ENCODE measurements at places on chromosomes 11 and 22.

DNA sequence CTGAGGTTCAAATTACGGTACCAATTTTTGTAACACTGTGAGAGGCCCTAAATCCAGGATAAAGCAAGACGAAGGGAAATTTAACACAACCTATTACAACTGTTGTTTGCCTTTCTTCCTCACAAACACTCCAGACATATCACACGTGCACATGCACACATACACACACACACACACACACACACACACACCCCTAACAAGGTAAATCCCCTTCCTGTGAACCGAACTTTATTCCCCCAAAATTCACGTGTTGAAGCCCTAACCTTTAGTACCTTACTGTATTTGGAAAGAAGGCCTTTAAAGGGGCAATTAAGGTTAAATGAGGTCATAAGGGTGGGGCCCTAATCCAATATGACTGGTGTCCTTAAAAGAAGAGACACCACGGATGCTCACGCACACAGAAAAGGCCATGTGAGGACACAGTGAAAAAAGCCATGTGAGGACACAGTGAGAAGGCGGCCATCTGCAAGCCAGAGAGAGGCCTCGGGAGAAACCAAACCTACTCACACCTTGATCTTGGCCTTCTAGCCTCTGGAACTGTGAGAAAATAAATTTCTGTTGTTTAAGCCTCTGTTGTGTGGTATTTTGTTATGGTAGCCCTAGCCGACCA lies 1.8 kb downstream of the SERGEF start:
- no peak for ATAC-seq

- ATAC-seq, result peak; percentile 84
Observed at GRCh38 chr11:69008737-69009440, 4.2 kb downstream of the MRGPRF start.

DNA sequence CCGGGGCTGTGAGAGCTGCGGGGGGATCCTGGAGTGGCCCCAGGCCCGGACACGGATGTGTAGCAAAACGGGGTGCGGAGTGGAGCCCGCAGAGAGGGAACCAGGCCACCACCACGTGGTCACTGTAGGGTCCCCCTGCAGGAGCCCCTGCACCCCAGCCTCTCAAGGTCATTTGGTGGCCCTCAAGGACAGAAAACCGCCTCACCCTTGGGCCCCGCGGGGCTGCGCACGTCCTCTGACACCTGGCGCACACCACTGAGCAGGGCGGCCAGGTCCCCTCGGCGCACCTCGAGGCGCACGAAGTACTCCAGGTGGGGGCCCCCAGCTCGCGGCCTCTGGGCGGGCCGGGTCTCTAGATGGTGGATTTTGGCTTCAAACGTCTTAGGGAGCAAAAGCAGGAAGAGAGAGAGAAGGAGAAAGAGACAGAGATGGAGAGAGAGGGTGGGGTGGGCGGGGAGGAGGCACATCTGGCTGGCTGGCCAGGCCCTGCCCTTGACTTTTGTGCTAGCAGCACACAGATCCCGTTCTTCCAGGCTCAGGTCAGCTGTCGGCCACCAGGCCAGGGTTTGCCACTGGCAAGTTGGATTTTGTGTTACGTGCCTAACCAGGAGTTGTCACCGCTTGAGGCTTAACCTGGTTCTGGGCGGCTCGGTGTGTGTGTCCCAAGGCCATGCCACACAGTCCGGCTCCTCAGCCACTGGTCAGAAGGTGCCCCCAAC lies 3.2 kb downstream of the TH start:
- ATAC-seq, result no peak

GRCh38 chr11:7197469-7197868 lies 54.2 kb upstream of the SYT9 start:
- no peak for ATAC-seq

- no peak for ATAC-seq
Observed at GRCh38 chr11:116828632-116829524, 829 bp upstream of the APOC3 start.

DNA sequence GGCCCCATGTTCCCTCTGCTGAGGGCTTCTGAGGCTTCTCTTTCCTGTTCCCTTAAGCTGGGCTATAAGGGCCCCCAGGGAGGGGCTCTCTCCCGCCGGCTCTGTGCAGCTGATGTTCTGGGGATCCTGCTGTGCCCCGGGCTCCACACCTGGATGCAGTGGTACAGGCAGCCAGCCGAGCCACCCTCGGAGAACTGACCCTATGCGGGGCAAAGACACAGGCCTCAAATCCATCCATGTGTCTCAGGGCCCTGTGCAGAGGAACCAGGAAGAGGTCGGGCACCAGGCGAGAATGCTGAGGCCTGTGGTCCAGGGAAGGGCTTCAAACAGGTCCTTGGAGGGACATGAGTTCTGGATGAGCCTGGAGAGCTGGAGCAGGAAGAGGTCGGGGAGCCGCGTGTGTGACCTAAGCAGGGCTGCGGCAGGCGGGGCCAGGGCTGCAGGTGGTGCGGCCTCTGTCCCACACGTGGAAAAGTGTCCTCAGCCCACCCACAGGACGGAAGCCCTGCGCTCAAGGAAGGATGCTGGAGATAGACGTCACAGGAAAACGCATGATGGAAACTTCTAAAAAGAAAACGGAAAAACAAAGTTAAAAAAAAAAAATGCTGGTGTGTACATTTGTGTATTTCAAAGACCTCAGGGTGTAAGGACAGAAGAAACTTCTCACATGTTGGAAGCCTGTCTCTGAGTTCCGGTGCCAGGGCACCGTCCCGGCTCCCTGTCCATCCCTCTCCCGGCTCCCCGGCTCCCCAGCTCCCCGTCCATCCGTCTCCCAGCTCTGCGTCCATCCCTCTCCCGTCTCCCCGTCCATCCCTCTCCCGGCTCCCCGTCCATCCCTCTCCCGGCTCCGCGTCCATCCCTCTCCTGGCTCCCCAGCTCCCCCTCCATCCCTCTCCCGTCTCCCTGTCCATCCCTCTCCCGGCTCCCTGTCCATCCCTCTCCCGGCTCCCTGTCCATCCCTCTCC lies 1149.2 kb downstream of the BRD1 start:
- no peak for ATAC-seq

DNA sequence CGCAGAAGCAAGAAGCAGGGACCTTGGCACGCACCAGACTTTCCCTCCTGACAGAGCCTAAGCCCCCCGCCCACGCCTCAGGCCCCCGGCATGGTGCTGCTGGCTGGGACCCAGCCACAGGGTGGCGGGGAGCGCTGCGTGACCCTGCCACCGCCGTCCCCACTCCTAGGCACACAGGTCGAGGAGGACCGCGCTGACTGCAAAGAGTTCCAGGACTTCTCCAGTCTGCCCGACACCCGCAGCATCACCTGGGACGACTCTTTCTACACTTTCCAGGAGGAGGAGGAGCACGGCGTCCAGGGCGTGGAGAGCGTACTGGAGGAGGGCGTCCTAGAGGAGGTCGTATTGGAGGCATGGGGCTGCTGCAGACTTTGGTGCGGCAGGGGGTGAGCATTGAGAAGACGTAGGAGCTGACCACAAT lies 103.7 kb downstream of the TRIM51G start:
- no peak for ATAC-seq

- ATAC-seq, result no peak
Observed at GRCh38 chr11:68927280-68928135, 23.8 kb downstream of the IGHMBP2 start.

GRCh38 chr22:23202812-23203451 lies 22.6 kb downstream of the BCR start:
- no peak for ATAC-seq

GRCh38 chr11:28383456-28383855 lies 275.3 kb downstream of the METTL15 start:
- no peak for ATAC-seq

DNA sequence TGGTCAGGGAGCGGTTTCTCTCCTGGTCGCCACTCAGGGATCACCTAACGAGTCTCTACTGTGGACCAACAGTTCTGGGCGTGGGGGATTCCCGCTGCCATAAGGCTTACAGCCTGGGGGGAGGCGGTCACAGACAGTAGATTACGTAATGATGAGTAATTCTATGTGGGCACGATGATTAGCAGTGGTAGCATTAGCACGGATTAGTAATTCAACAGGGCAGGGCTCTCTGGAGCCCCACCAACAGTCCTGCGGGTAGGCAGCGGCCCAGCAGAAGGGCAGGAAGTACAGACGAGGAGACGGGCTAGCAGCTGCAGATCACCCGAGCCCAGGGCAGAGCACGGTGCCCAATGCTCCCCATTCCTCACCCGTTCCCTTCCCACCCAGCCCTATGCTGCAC lies 3.6 kb downstream of the SHISAL1 start:
- ATAC-seq, result peak; percentile 89

DNA sequence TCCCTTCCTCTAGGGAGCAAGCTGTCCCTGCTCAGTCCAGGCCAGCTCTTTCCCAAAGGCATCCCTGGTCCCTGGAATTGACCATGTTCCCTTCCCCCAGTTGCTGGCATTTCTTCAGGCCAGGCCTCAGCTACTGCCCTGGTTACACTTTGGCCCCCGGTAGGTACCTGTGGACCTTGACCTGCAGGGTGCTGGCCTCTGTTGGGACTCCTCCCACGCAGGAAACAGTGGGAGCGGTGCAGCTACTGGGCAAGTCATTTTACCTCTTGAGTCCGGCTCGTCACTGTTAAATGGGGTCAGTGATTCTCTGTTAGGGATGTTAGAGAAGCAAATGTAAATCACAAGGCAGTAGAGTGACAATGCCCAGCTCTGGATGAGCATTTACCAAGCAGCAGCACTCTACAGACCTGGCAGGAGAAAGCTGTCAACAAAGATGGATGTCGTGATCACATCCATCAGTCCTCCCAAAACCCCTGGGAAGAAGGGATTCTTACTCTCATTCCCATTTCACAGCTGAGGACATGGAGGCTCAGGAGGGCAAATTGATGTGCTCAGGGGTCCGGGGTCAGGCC lies 16.9 kb downstream of the MYO7A start:
- no peak for ATAC-seq

- ATAC-seq, result no peak
Observed at GRCh38 chr11:440065-441042, 1.5 kb downstream of the ANO9 start.

- ATAC-seq, result no peak
Observed at GRCh38 chr22:17387356-17387755, 18.1 kb downstream of the CECR2 start.

- ATAC-seq, result no peak
Observed at GRCh38 chr11:33775832-33776470, 1.6 kb upstream of the FBXO3 start.

GRCh38 chr11:71501071-71501985 lies 25.7 kb upstream of the KRTAP5-7 start:
- ATAC-seq, result no peak

DNA sequence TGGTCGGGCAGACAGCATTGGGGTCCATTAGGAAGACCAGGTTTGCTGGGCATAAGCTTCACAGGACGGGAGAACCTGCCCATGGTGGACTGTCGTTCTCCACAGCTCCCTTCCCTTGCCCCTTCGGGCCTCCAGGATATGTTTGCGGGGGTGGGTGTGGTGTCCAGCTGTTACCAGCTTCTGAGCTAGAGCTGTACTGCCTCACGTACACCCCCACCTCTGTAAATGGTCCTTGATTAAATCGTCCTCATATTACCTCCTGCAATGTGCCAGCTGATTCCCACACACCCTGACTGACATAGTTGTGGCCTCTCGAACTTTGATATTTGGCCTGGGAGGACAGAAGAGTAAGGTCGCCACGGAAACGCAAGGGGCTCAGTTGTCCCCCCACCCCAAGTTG lies 16.2 kb upstream of the BCR start:
- no peak for ATAC-seq

GRCh38 chr11:57111619-57112018 lies 70.1 kb upstream of the LRRC55 start:
- ATAC-seq, result no peak

GRCh38 chr22:19448076-19448607 lies 631 bp upstream of the C22orf39 start:
- peak; percentile 48 for ATAC-seq

- no peak for ATAC-seq
Observed at GRCh38 chr22:38174626-38175025, 7.0 kb downstream of the PLA2G6 start.

- no peak for ATAC-seq
Observed at GRCh38 chr11:94545264-94546161, 1.8 kb downstream of the FUT4 start.

- ATAC-seq, result no peak
Observed at GRCh38 chr11:6745465-6746015, 26.2 kb downstream of the OR2AG2 start.

DNA sequence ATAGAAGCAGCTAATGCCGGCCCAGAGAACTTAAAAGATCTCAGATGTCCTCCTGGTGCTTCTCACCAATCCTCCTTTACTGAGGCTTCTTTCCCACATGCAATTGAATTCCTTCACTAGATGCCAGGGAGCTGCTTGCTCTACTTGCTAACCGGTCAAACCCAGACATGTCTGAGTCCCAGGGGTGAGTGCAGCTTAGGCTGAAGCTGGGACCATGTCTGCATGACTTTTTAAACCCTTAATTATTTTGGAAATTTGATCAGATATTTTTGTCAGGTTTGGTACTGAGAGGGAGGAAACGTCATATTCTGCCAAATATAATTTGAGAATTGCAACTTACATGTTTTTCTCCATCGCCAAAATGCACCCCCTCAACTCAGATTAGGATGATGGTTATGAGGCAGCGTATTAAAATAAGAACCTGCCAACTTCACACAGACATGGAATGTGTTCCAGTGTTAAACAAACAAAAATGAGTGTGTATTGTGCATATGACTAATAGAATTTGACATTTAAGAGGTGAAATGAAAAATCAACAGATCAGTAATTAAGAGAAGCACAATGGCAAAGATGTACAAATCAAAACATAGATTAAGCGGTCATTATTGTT lies 529.5 kb downstream of the ETS1 start:
- no peak for ATAC-seq

GRCh38 chr22:46721501-46722085 lies 16.5 kb downstream of the CERK start:
- ATAC-seq, result peak; percentile 53

DNA sequence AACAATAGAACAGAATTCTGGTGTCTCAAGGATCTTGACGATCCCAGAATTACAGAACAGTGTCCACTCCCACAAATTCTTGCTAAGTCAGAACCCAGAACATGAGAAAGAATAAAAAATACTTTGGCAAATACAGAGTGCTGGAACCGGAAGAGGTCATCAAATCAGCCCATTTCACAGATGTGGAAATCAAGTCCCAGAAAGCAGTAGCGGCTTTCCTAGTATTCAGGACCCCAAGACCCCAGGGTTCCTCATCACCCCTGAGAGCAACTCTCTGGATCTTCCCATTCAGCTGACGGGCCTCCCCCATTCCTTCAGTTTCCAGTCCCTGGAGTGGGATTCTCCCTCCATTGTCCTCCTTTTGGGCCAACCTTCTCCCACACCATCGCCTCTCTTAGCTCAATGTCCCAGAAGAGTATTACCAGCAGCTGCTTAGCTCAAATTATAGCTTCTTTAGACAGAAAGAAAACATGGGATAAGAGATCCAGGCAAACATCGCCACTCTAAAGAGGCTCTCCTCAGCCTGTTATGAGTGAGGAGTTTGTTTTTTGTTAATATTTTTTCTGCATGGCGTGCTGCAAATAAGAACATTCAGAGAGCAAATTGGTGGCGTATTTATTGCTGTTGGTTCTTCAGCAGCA lies 268.3 kb downstream of the MN1 start:
- ATAC-seq, result no peak

- ATAC-seq, result no peak
Observed at GRCh38 chr11:46247659-46248058, 29.8 kb upstream of the CREB3L1 start.
